ENCODE measurements at places on chromosomes 2 and 18. TPM values are rescaled to one million over a fixed set of nuclear protein-coding genes. Genes with fewer than 3 reads are reported as not detected.

DNA sequence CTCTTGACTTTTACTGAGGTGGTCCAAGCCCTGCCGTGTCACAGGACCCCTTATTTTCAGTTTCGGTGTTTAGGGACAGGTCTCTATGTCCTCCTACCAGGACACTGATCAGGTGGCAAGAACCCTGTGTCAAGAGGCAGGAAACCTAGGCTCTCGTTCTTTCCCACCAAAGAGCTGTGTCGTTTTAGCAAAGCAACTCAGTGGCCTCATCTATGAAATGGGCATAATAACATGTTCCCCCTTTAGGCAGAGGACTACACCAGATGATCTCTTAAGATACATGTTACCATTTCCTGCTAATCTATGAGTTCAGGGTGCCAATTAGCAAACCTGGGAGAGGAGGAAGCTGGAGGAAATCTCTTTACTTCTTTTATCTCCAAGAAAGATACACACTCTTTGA lies 1.9 kb downstream of the RAB31 start:
- DNase-seq, result no peak

Gene ZNF804A
- 0.86 TPM for total RNA-seq

Gene DNAH7
- total RNA-seq, result 4.9 TPM

Gene GTF2A1L
- total RNA-seq, result 0.34 TPM

Gene RPL31
- total RNA-seq, result 865 TPM

- DNase-seq, result peak; percentile 83
These were observed 40.1 kb upstream of the CLASP1 start for GRCh38 chr2:121689356-121689755.

Gene HADHA
- total RNA-seq, result 144 TPM

- DNase-seq, result no peak
These were observed 20.0 kb downstream of the FBXO48 start for GRCh38 chr2:68447118-68447517.

DNA sequence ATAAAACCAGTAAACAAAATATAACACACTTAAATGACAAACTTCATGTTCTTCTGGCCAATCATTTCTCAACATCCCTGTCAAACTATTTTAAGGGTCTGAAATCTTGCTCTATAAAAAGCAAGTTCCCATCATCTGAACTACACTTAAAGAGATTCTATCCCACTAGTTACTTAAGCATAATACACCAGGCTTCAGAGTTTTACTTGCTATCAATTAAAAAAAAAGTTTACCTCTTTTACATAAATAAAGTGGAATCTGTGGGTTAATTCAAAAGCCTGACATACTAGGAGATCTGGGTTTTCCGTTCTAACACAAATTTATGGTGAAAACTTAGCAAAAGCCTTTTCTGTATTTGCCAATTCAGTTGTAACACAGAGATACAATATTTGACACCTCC lies 1.9 kb downstream of the CLASP1 start:
- DNase-seq, result no peak

Gene NPAS2
- 18.8 TPM for total RNA-seq

GRCh38 chr2:46446871-46447568 lies 32.3 kb upstream of the TMEM247 start:
- no peak for DNase-seq

DNA sequence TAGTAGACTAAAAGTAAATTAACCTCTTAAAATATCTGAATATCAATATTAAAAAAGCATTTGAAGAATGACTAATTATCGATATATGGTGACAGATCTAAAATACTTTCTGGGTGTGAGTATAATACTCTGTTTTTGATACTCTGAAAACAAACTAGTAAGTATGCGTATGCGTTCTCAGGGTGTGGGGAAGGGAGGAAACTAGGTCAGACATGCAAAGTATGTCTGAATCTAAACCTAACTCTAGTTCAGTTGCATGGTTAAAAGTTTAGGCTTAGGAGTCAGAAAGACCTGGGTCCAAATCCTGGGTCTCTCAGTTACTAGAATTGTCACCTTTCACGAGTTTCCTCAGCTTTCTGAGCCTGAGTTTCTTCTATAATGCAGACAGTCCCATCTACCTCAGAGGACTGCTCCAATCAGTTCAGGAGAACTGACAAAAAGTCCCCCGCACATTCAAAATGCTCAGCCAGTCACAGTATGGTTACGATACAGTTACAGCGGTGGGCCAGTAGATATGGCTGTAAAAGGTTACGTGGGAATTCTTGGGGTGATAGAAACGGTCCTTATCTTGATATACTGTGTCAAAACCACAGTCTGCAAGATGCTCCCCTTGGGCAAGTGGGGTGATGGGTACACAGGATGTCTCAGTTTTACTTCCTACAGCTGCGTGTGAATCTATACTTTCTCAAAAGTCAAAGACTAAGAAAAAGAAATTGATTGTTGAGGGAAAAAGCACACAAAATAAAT lies 29.2 kb downstream of the UNC50 start:
- DNase-seq, result no peak

DNA sequence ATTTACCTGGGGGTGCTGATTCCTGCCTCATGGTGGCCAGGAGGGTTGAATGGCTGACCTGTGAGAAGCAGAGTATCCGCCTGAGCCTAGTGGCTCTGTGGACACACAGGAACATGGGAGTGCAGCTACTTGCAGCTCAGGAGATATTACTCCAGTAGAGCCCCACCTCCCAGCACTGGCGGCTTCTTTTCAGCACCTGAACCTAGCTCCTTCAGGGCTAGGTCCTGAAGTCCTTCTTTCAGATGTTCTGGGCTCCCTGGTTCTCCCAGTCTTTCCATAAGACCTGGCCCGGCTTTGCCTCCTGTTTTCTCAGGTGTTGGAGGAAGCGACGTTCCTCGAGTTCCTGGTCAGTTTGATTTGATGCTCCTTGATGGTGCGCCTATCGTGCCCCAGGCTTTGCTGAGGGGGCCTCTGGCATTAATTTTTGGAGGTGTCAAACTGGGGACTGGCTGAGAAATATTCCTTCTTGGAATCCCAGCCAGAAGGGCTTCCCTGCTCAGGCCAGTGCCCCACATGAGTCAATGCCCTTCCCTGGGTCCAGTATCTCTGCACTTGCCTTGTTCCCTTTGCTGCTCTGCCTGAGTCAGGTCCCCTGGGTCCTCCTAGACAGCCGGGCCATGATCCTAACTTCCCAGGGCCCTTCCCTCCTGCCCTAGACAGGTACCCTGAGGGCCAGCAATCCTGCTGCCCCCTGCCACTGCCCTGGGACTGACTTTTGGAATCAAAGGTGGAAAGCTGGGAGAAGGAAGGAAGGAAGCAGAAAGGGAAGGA lies 110.7 kb upstream of the HAAO start:
- DNase-seq, result no peak

GRCh38 chr2:12045864-12046291 lies 299.4 kb downstream of the LPIN1 start:
- DNase-seq, result no peak

GRCh38 chr2:39937621-39938020 lies 158.6 kb upstream of the THUMPD2 start:
- DNase-seq, result no peak

DNA sequence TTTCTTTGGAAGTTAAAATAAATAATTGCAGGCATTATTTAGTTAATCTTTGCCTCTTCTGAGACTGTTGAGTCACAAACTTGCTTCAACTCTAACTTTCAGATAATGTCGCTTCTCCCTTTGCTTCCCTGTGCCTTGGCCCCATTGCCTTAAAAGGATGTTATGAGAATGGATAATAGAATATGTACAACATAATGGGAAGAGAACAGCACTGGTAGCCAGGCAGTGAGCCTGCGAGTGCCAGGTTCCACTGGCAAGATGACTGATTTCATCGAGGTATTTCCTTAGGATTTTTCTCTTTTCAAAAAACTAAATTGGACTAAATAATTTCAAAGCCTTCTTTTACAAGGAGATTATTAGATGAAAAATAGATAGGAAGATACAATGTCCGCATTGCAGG lies 420.9 kb downstream of the TGIF1 start:
- no peak for DNase-seq

DNA sequence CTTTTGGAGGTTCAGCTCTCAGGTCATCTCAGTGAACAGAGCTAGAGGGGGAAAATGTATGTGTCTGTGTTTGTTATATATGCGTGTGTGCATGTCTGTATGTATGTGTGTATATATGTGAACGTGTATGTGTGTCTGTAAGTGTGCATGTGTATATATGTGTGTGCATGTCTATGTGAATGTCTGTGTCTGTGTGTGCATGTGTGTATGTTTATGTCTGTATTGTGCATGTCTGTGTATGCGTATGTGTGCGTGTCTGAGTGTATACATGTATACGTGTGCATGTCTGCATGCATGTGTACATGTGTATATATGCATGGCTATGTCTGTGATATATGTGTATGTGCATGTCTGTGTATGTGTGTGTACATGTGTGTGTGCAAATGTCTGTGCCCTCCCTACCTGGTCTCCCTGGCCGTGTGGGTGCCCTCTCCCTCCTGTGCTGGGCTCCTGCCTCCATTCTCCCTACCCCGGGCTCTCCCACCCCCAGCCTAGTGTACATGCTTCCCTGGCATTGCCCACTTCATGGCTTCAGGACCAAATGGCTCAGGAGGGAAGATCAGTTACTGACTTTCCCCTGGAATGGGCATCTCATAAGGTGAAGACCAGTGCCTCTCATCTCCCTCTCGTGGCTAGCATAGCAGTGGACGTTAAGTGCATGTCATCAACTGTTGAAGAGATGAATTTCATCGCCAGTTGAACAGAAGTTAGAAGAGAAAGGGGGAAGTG lies 49.9 kb downstream of the TRAF3IP1 start:
- DNase-seq, result no peak

Gene CENPA
- 0.99 TPM for total RNA-seq

Gene CCDC121
- total RNA-seq, result 2.9 TPM

- DNase-seq, result no peak
These were observed 338.8 kb upstream of the ID2 start for GRCh38 chr2:8343031-8343430.

DNA sequence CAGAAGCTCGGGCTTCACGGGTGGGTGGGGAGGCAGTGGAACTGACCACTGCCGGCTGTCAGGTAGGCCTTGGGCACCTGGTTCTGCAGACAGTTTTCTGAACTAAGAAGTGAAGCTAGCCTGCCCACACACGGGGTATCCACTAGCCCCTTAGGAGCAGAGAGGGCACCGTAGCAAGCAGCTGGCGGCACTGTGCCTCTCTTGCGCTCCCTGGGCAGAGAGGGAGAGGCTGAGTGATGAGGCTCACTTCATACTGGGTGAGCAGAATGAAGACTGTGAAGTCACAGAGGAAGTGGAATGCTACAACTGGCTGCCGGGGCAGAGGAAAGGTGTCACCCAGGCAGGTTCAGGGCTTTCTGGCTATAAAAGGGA lies 753 bp downstream of the ITPRIPL1 start:
- no peak for DNase-seq

GRCh38 chr2:232419245-232420072 lies 12.8 kb downstream of the ALPG start:
- no peak for DNase-seq

Gene TBR1
- 0.08 TPM for total RNA-seq

GRCh38 chr2:85011098-85011497 lies 40.1 kb downstream of the KCMF1 start:
- DNase-seq, result no peak

- no peak for DNase-seq
These were observed 2.8 kb downstream of the ARID5A start for GRCh38 chr2:96539215-96539920.

DNA sequence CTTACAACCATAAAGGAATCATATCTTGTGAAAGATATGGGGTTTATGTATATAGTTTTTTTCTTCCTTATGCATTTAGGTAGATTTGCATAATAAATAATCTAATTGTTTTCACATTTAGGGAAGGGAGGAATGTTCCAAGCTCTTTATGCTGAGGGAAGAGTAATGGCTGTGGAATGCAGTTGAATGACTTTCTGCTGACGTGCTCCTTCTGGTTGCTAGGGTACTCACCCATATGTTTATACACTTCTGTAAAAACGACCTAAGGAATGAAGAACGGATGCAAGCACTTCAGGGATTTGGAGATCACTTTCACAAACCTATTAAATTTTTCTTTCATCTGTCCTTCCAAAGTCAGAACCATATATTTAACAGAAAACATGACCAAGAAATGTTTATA lies 29.2 kb upstream of the PPP4R1 start:
- DNase-seq, result peak; percentile 91
